ENCODE measurements at places on chromosomes 4 and X.

- DNase-seq = no peak
Measured at GRCh38 chr4:20284990-20285389, 33.3 kb downstream of the SLIT2 start.

DNA sequence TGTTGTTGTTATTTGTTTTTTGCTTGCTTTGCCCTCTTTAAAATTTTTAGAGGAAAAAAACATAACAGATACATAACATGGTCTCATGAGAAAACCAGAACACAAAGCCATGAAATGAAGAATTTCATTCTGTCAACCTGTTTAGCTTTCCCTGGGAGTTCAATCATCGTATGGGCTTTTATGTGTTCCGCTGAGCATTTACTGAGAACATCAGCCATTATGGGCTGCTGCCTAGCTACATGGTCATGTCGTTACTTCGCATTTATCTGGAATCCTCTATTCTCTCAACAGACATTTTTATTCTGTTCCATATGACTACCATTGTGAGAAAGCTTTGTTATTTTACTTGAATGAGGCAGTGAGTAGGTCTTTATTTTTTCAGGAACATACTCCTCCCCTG lies 51.4 kb downstream of the NDST3 start:
- no peak for DNase-seq

GRCh38 chr4:37634180-37634579 lies 52.0 kb downstream of the RELL1 start:
- DNase-seq = no peak

DNA sequence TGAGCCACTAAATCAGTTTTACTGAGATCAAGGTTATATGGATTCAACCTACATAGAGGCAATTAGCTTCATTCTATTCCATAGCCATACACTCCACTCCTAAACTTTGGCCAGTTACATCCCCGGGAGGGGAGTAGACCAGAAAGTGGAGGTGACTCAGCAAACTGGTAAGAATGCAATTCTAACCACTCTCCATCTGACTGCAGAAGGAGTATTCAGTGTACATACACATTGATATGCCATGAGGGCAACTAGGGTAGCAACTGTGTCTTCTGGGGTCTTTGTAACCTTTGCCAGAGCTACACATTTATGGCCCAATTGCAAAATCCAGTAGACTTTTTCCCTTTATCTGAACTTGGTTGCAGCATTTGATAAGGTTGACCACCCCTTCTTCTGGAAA lies 7.6 kb downstream of the SLC25A43 start:
- DNase-seq = no peak

- DNase-seq = peak; percentile 64
Measured at GRCh38 chr4:121273191-121273590, 107.6 kb downstream of the QRFPR start.

DNA sequence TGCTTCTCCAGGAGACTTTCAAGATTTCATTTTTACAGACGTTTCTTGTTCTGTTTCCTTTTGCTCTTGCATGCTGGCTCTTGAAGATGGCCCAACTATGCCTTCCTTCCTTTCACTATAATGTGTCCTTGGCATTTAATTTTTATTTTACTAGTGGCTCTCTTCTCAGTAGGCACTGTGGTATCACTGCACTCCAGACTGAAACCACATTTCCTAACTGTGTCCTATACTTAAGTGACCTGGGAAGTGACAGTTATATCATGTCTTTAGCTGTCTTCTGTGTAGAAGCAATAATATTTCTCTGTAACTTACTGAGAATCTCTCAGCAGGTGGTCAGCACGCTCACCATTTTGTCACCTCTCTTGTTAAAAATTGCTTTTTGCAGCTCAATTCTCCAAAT lies 168.9 kb downstream of the IL1RAPL1 start:
- DNase-seq = no peak

GRCh38 chrX:74534569-74535038 lies 79.8 kb downstream of the RLIM start:
- DNase-seq = no peak

DNA sequence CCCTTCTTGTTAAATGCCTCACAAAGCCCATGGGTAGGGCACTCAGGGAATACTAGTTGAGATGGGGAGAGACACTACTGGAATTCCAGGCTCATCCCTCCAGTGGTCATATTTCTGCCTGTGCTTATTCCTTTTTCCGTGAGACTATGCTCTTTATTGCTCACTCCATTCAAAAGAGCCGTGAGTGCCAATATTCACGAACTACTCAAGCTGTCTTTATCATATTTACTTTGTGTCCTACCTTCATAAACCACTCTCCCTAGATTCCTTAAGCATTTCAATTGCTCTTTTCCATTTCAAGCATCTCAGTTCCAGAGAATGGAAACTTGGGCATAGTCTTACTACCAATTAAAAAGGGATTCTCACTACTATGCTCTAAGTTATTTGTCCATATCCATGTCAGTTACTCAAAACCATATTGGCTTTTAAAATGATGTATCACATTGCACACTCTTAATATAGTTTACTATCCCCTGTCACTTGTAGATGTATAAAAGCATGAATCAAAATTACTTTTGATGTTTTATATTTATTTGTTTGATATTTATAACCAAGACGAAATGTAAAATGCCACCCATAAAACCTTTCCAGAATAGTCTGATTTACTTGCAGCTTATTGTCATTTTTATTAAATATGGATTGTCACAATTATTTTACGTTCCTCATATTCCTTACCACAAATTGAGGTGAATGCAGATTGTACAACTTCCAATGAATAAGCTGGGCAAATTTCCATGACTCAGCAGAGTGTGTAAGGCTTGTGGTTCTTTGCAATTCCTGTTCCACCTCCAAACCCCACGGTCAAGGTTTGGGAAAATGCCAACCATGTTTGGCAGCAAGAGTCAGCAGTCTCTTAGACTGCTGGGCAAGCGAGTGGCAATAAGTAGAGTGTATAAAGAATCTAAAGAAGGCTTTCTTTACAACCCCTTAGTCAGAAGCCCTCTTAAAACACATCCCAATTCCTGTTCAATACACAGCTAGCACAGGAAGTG lies 24.4 kb downstream of the ENOX2 start:
- peak; percentile 47 for DNase-seq

GRCh38 chr4:156865451-156865850 lies 106.1 kb downstream of the PDGFC start:
- no peak for DNase-seq

DNA sequence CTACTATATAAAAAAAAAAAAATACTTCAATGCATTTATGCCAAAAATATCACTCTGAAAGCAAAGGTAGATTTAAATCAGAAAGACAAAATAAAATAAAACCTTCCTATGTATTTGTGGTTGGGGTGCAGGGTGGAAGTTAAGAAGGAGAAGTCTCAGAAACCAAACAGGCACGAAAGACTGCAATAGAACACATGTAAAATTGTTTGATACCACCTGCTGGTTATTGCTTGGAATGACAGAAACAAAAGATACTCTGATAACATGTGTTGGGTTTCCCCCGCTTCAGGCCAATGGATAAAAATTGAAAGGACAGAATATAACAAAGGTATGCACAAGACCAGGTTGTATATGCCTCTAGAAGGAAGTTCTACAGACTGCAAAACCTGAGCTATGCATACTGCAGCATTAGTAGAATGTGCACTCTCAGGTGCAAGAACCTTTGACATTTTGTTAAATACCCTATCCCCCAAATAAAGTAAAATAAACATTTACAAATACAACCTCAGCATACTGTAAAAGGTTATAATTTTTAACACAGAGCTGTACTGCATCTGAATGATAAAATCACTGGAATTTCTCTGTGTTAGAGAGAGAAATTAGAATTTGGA lies 118.8 kb downstream of the GABRA2 start:
- peak; percentile 2 for DNase-seq
